Small intestine (tissue), 16 donors: ENCODE measurements at places on chromosomes 7 and 10.

GRCh38 chr10:60387531-60387930 lies 2.1 kb downstream of the ANK3 start:
- no peaks in the 10 kb centered on the region for H3K27me3 ChIP-seq
- H3K36me3 ChIP-seq, result no peaks in the 10 kb centered on the region
- DNase-seq, result peak; percentile 16
- H3K4me3 ChIP-seq, result no peak overlapping the region
- H3K27ac ChIP-seq, result no peak overlapping the region
- H3K4me1 ChIP-seq, result no peaks in the 10 kb centered on the region

- H3K27ac ChIP-seq, result no peak overlapping the region
- H3K36me3 ChIP-seq, result no peaks in the 10 kb centered on the region
- DNase-seq, result peak; percentile 24
- no peaks in the 10 kb centered on the region for H3K27me3 ChIP-seq
- no peaks in the 10 kb centered on the region for H3K4me1 ChIP-seq
These were observed 53.0 kb upstream of the TNKS2 start for GRCh38 chr10:91745090-91745831.

GRCh38 chr7:11127114-11127785 lies 153.6 kb downstream of the PHF14 start:
- H3K27ac ChIP-seq, result no peak overlapping the region
- no peak for DNase-seq
- H3K4me1 ChIP-seq, result no peaks in the 10 kb centered on the region

- H3K27me3 ChIP-seq, result peaks cover 2% of the 10 kb centered on the region
- no peak overlapping the region for H3K27ac ChIP-seq
- DNase-seq, result no peak
- no peaks in the 10 kb centered on the region for H3K4me1 ChIP-seq
- no peaks in the 10 kb centered on the region for H3K36me3 ChIP-seq
These were observed 14.8 kb downstream of the STEAP1B start for GRCh38 chr7:22485189-22485588.

DNA sequence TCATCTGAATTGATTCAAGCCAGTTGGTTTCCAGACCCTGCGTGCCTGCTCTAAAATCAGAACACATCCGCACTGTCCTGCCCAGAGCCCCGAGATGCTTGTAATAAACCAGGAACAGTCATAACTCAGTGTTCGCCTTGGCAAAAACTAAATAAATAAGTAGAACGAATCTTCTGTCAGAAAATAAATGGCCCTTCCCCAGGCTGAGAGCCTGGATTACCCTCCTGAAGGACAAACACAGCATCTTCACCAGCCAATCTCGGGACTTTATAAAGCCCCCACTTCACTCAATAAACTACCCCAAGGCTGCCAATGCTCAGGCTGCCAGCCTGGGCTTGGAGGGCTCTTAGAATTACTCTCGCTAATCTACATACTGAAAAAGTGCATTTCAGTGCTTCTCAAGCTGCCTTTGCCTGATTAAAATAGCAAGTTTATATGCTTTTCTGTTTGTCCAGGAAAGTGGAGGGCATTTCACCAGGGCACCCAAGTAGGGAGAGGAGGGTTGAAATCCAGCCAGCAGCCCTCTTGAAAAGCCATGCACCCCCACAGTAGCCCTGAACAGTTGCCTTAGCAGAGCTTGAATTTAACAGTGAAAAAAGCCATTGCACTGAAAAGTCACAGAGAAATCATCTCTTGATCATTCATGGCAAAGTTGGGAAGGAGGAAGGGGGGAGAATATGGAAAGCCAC lies 136.6 kb downstream of the CALN1 start:
- H3K27me3 ChIP-seq, result no peaks in the 10 kb centered on the region
- no peak overlapping the region for H3K27ac ChIP-seq
- no peaks in the 10 kb centered on the region for H3K4me1 ChIP-seq
- no peak overlapping the region for H3K4me3 ChIP-seq

- no peaks in the 10 kb centered on the region for H3K4me1 ChIP-seq
- no peak within 1 kb of the TSS for H3K4me3 ChIP-seq
- no peaks in the 10 kb centered on the region for H3K27me3 ChIP-seq
- H3K27ac ChIP-seq, result no peak within 1 kb of the TSS
These were observed at the start of gene SYNPO2L for GRCh38 chr10:73655990-73656298. Gene SYNPO2L, minus strand, starts transcription at chr10:73656029. Its CDS starts 107 bp downstream, at chr10:73655922.
